Small intestine (tissue), 16 donors: ENCODE measurements at places on chromosomes 13 and 19. TPM values are rescaled to one million over a fixed set of nuclear protein-coding genes. Genes with fewer than 3 reads are reported as not detected.

DNA sequence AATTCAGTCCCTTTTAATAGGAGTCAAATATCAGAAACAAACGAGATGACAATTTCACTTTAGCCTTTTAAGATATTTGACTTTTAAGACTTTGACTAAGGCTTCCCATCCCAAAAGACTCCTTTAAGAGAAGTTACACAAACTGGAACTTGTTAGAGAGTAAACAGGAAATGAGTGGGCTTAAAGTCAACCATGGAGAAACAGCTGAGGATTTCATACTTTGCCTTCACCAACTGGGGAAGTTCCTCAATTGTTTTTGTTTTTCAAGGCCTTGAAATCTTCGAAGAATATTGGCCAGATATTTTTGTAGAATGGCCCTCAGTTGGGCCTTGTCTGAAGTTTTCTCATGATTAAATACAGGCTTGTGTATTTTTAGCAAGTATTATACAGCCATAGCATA is 227.3 kb downstream of the POU4F1 start:
- DNase-seq, result no peak

ZSCAN4 gene
- polyA plus RNA-seq, result 0.06 TPM

- no peak for DNase-seq
Observed at GRCh38 chr13:97139691-97140090, 82.4 kb upstream of the MBNL2 start.

ABHD17A gene
- polyA plus RNA-seq, result 49.1 TPM

SEMA6B gene
- 0.22 TPM for polyA plus RNA-seq

DNA sequence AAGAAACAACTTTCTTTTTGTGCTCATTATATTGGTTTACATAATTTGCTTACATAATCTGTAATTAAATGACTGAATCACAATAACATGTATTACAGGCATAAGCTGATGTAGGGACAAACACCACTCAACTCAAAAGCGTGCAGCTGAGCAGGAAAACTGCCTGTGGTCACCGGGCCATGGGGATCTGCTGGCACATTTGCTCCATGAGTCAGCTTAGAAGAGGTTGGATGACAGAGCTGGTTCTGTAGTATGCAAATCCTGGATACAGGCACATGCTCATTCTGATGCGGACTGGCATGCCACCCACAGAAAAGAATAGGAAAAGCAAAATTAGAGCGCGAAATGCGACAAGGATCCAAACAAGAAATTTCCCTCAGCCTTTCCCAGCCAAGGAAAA is 128.6 kb downstream of the USP12 start:
- DNase-seq, result no peak

ACP7 gene
- polyA plus RNA-seq, result 2.9 TPM

- DNase-seq, result peak; percentile 16
Observed at GRCh38 chr19:53906211-53907192, 2.6 kb upstream of the CACNG7 start.

- DNase-seq, result no peak
Observed at GRCh38 chr19:4728871-4729270, 5.2 kb upstream of the DPP9 start.

- DNase-seq, result peak; percentile 77
Observed at GRCh38 chr13:24147570-24147963, 13.0 kb upstream of the SPATA13 start.

- peak; percentile 67 for DNase-seq
Observed at GRCh38 chr19:7340959-7341837, 7.5 kb upstream of the ARHGEF18 start.

DNA sequence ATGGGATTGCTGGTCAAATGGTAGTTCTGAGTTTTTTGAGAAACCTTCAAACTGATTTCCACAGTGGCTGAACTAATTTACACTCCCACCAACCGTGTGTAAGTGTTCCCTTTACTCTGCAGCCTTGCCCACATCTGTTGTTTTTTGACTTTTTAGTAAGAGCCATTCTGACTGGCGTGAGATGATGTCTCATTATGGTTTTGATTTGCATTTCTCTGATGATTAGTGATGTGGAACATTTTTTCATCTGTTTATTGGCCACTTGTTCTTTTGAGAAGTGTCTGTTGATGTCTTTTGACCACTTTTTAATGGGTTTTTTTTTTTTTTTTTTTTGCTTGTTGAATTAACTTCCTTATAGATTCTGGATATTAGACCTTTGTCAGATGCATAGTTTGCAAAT is 4.3 kb downstream of the CAB39L start:
- no peak for DNase-seq

DNA sequence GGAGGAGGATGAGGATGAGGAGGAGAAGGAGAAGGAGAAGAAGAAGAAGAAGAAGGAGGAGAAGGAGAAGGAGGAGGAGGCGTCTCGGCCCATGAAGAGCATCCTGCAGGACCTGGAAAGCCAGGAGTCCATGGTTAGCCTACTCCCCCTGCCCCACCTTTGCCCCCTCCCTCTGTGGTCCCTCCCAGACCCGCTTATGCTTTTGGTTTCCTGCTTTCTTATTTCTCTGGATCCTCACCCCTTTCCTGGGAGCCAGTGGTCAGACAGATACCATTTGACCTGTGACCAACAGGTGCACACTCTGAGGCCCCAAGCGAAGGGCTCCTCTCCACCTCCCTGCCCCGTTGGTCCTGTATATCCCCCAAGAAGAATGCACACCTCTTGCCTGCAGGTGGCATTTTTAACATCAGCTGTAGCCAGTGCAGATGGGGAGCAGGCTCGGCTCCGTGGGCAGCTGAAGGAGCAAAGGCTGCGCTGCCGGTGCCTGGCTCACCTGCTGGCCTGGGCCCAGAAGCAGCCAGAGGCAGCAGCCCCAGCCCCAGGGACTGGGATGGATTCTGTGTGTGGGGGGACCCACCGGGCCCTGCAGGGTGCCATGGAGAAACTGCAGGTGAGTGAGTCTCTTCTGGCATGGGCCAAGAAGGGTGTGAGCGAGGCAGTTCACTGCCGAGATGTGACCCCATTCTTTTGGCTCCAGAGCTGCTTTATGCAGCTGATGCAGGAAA is 32.1 kb upstream of the ZNF492 start:
- DNase-seq, result no peak

DNA sequence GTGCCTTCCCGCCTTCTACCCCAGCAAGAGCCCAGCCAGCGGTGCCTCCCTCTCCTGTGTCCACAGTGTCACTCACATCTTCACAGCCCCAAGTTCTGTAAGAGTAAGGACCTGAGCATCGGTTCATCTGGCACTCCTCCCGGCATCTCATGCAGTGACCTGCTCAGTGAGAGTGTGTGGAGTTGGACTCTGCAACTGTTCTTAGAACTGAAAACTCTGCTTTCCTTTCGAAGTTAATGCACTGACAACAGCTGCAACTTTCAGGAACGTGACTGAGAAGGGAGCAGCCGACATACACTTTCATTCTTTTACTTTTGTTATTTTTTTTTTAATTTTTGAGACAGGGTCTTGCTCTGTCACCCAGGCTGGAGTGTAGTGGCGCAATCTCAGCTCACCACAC is 41.2 kb downstream of the CEP89 start:
- DNase-seq, result no peak

DNA sequence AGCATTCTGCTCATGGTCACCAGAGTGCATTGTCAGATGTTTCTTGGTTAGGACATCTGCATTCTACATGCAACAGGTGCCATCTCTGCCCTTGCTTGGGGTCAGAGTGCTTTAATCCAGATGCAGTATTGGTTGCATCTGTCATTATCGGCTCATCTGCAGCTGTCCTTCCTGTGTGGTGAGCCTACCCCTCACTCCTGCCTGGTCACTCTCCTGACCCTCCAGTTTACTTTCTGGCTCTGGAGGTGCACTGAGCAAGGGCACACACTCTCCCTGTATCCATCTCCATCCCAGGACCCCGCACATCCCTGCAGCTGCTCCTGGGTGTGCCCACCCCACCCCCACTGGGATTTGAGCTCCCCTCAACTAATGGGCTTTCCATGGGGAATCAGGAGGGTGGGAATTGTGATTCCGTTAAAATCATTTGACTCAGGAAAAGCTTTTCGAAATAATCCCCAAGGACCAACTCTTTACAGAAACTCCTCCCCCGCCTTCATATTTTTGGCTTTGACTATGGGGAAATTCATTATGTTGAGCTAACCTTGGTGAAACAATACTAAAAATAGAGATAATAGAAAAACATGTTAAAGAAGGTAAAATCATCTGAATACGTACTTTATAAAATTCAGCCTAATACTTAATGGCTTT is 70.2 kb downstream of the COL4A2 start:
- DNase-seq, result no peak

- DNase-seq, result no peak
Observed at GRCh38 chr13:42255886-42256285, 16.1 kb upstream of the AKAP11 start.

DNA sequence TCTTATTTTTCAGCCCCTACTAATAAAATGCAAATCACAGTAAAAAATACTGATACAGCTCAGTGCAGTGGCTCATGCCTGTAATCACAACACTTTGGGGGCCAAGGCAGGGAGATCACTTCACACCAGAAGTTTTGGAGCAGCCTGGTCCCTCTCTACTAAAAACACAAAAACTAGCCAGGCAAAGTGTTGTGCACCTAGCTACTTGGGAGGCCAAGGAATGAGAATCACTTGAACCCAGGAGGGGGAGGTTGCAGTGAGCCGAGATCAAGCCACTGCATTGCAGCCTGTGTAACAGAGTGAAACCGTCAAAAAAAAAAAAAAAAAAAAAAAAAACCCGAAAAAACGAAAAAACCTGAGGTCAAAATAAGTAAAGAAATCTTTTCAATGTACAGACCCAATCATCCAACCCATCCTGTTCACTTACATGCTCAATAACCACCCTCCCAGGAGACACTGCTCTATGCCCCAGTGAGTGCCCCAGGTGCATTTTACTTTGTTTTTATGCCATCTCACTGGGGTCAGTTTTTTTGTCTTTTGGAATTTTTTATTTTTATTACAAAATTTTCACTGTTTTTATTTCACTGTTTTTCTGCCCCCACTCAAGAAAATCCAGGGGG is 107.0 kb downstream of the ZNF486 start:
- DNase-seq, result no peak

GRCh38 chr19:13408889-13409518 is 97.3 kb downstream of the CACNA1A start:
- DNase-seq, result no peak

ZNF677 gene
- 30.5 TPM for polyA plus RNA-seq
